ENCODE measurements at places on chromosomes 11 and 22. TPM values are rescaled to one million over a fixed set of nuclear protein-coding genes. Genes with fewer than 3 reads are reported as not detected.

OR10G4 gene
- not detected for total RNA-seq

OSBPL5 gene
- total RNA-seq, result 1.9 TPM

CAPN5 gene
- total RNA-seq, result 0.10 TPM

UFD1 gene
- total RNA-seq, result 108 TPM

JHY gene
- total RNA-seq, result 0.71 TPM

OR8D4 gene
- total RNA-seq, result not detected

GTSE1 gene
- 39.0 TPM for total RNA-seq
